Thyroid gland (tissue), 4 donors: ENCODE measurements at places on chromosomes 16 and 17. TPM values are rescaled to one million over a fixed set of nuclear protein-coding genes. Genes with fewer than 3 reads are reported as not detected.
A peak's percentile ranks its signal among the peaks of the same experiment; 100 is the strongest.

DNA sequence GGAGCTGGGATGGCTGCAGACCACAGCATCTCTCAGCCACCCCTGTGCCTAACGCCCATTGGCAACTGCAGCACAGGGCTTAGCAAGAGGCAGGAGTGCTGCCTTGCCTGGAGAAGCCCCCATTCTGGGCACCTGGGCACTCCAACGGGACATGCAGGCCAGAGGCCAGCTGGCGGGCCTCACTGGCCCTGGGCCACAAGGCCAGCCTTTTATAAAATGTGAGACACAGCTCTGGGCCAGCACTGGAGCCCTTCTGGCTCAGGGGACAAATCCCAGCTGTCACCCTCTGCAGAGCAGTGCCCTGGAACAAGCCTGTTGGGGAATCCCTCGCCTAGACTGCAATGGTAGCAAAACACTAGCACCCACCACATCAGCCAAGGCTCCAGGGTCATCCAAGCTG lies 171.8 kb downstream of the WSCD1 start:
- no peaks in the 10 kb centered on the region for H3K27me3 ChIP-seq
- no peaks in the 10 kb centered on the region for H3K4me1 ChIP-seq
- no peaks in the 10 kb centered on the region for H3K36me3 ChIP-seq
- no peak overlapping the region for H3K4me3 ChIP-seq
- H3K27ac ChIP-seq, result no peak overlapping the region

- H3K27me3 ChIP-seq, result no peaks in the 10 kb centered on the region
- peak overlapping the region; percentile 23 for H3K27ac ChIP-seq
- H3K36me3 ChIP-seq, result no peaks in the 10 kb centered on the region
- peak overlapping the region; percentile 37 for H3K4me3 ChIP-seq
- no peak for DNase-seq
Measured at GRCh38 chr17:58323366-58324055, 5.1 kb downstream of the TSPOAP1 start.

Gene KRTAP9-3
- not detected for total RNA-seq

DNA sequence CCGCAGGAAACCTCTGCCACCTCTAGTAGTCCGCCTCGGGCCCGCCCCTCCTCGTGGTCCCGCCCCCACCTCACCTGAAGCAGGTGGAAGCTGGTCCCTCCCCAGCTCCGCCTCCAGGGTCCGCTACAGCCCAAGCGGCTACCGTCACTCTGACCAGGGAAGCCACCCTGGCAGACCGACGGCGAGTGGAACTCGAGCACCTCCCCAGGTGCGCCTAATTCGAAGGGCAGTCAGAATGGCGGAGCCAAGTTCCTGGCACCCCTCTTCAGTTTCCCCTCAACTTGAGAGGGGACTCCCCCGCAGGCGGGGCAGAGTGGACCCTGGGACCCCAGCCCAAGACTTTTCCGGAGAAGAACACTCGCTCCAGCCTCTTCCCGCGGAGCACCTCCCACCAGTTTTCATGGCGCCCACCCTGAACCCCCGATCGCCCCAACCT lies 507 bp downstream of the FHOD1 start:
- H3K4me1 ChIP-seq, result peaks cover 59% of the 10 kb centered on the region
- H3K27ac ChIP-seq, result peak overlapping the region; percentile 94
- DNase-seq, result peak; percentile 96
- H3K36me3 ChIP-seq, result no peaks in the 10 kb centered on the region
- H3K4me3 ChIP-seq, result peak overlapping the region; percentile 81

GRCh38 chr16:4115209-4115948 lies 863 bp downstream of the ADCY9 start:
- peaks cover 22% of the 10 kb centered on the region for H3K4me1 ChIP-seq
- H3K4me3 ChIP-seq, result peak overlapping the region; percentile 68
- DNase-seq, result peak; percentile 57

- H3K36me3 ChIP-seq, result no peaks in the 10 kb centered on the region
- no peak overlapping the region for H3K27ac ChIP-seq
- DNase-seq, result no peak
- H3K4me1 ChIP-seq, result no peaks in the 10 kb centered on the region
Measured at GRCh38 chr16:52740766-52741165, 193.8 kb upstream of the TOX3 start.

Gene CYLD
- total RNA-seq, result 180 TPM

DNA sequence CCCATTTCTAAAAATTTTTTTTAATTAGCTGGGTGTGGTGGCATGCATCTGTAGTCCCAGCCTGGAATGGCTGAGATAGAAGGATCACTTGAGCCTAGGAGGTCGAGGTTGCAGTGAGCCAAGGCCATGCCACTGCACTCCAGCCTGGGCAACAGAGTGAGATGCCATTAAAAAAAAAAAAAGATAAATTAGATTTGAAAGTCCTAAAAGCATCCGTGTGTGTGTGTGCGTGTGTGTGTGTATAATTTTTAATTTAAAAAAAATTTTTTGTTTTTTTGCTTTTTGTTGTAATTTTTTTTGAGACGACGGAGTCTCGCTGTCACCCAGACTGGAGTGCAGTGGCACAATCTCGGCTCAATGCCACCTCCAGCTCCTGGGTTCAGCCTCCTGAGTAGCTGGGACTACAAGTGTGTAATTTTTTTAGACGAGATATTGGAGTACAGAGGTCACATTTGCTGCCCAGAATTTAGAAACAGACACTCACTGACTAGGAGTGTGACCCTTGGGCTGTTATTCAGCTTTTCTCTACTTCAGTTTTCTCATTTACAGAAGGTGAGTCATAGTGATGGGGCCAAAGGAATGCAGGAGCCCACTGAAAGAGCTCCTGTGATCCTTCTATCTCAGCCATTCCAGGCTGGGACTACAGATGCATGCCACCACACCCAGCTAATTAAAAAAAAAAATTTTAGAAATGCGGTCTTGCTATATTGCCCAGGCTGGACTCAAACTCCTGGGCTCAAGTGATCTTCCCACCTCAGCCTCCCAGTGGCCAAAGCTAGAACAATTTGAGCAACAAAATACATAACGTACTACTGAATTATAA lies 25.5 kb upstream of the TBX4 start:
- H3K4me1 ChIP-seq, result no peaks in the 10 kb centered on the region
- no peaks in the 10 kb centered on the region for H3K27me3 ChIP-seq
- H3K4me3 ChIP-seq, result no peak overlapping the region
- H3K36me3 ChIP-seq, result no peaks in the 10 kb centered on the region
- no peak overlapping the region for H3K27ac ChIP-seq

DNA sequence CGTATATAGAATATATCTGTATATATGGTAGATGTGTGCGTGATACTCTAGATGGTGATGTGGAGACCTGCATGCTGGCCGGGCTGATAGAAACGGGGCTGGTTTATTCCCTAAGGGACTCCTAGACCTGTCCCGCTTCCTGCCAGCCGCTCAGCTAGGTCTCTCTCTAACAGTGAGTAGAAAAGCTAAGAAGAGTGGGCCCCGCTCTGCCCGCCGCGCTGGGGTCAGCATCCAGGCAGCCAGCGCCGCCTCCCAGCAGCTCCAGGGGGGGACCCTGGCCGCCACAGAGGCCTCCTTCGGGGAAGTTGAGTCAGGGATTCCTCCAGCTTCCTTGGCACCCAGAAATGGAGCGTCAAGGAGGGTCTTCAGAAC lies 9.4 kb downstream of the CYGB start:
- no peak for DNase-seq
- no peaks in the 10 kb centered on the region for H3K27me3 ChIP-seq
- H3K4me3 ChIP-seq, result no peak overlapping the region
- peak overlapping the region; percentile 95 for H3K27ac ChIP-seq

DNA sequence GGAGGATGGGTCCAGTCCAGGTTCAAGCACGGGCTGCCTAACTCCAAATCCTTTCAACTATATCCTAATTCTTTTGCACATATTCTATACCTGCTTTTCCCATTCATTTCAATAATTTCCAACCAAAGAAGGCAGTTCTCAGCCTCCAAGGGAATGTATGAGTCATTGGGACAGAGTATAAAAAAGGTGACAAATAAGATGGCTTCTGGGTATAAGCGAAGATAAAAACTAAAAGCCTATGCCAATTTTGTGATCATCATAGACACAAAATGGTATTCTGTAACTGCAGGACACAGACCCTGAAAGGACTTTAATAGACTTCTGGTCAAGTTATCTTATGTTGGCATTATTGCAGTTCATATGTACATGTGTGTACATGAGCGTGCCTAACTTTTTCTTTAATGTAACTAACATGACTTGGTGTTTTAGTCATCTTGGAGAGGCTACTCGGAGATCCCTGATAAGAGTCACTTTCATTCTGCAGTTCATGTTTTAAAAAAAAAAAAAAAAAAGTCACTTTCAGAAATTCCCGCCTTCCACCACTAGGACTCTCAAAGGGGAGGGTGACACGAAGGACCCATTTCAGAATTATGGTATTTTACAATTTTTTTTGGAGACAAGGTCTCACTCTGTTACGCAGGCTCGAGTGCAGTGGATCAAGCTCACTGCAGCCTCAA lies 17.3 kb downstream of the COG1 start:
- H3K4me1 ChIP-seq, result peaks cover 5% of the 10 kb centered on the region
- no peaks in the 10 kb centered on the region for H3K27me3 ChIP-seq
- no peak overlapping the region for H3K27ac ChIP-seq
- DNase-seq, result no peak

- DNase-seq, result no peak
- no peak overlapping the region for H3K27ac ChIP-seq
- H3K4me1 ChIP-seq, result no peaks in the 10 kb centered on the region
- no peak overlapping the region for H3K4me3 ChIP-seq
- no peaks in the 10 kb centered on the region for H3K27me3 ChIP-seq
- H3K36me3 ChIP-seq, result no peaks in the 10 kb centered on the region
Measured at GRCh38 chr17:289409-289808, 63.2 kb downstream of the RPH3AL start.

- no peaks in the 10 kb centered on the region for H3K36me3 ChIP-seq
- DNase-seq, result no peak
- H3K4me3 ChIP-seq, result no peak overlapping the region
- no peaks in the 10 kb centered on the region for H3K27me3 ChIP-seq
- peaks cover 9% of the 10 kb centered on the region for H3K4me1 ChIP-seq
Measured at GRCh38 chr16:12575288-12575687, 228.4 kb downstream of the CPPED1 start.

- peak; percentile 82 for DNase-seq
- peak overlapping the region; percentile 58 for H3K27ac ChIP-seq
- H3K36me3 ChIP-seq, result no peaks in the 10 kb centered on the region
Measured at GRCh38 chr17:81994593-81995462, 17.4 kb downstream of the ASPSCR1 start.

Gene ARMC5
- 13.2 TPM for total RNA-seq

GRCh38 chr16:86722970-86723369 lies 144.6 kb downstream of the FOXL1 start:
- no peak overlapping the region for H3K27ac ChIP-seq
- no peak overlapping the region for H3K4me3 ChIP-seq
- H3K4me1 ChIP-seq, result no peaks in the 10 kb centered on the region

DNA sequence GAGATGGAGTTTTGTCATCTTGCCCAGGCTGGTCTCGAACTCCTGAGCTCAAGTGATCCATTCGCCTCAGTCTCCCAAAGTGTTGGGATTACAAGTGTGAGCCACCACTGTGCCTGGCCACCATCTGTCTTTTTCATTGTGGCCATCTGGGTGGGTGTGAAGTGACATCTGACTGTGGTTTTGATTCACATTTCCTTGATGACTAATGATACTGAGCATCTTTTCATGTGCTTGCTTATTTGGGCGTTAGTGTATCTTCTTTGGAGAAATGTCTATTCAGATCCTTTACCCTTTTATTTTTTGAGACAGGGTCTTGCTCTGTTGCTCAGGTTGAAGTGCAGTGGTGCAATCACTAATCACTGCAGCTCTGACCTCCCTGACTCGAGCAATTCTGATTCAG lies 53.9 kb upstream of the ERN1 start:
- H3K4me3 ChIP-seq, result no peak overlapping the region
- H3K27ac ChIP-seq, result no peak overlapping the region
- no peaks in the 10 kb centered on the region for H3K36me3 ChIP-seq
- no peaks in the 10 kb centered on the region for H3K27me3 ChIP-seq
- peaks cover 16% of the 10 kb centered on the region for H3K4me1 ChIP-seq

Gene NACA2
- total RNA-seq, result not detected

DNA sequence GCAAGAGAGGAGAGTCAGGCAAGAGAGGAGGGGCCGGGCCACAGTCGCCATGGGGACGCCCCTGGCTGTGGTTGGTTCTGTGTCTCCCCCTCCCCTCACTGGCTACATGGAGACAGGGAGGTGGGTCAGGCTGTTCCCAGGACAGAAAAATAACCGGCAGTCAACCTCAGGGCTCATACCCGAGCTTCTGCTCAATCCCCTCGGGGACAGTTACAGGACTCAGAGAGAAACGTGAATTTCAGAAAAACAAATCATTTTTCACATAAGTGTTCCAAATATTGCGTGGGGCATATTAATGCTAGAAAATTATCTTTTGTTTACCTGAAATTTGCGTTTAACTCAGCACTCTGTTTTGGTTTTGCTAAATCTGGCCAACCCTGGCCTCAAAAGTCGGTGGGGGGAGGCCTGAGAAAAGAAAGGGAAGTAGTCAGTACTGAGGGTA lies 22.2 kb upstream of the CPSF4L start:
- peaks cover 21% of the 10 kb centered on the region for H3K4me1 ChIP-seq
- H3K36me3 ChIP-seq, result peaks cover 23% of the 10 kb centered on the region
- H3K4me3 ChIP-seq, result no peak overlapping the region
- DNase-seq, result no peak
- H3K27me3 ChIP-seq, result no peaks in the 10 kb centered on the region

- H3K4me1 ChIP-seq, result peaks cover 18% of the 10 kb centered on the region
- no peaks in the 10 kb centered on the region for H3K36me3 ChIP-seq
- peaks cover 4% of the 10 kb centered on the region for H3K27me3 ChIP-seq
- H3K4me3 ChIP-seq, result no peak overlapping the region
- H3K27ac ChIP-seq, result no peak overlapping the region
Measured at GRCh38 chr17:73900516-73900915, 256.3 kb upstream of the SDK2 start.

DNA sequence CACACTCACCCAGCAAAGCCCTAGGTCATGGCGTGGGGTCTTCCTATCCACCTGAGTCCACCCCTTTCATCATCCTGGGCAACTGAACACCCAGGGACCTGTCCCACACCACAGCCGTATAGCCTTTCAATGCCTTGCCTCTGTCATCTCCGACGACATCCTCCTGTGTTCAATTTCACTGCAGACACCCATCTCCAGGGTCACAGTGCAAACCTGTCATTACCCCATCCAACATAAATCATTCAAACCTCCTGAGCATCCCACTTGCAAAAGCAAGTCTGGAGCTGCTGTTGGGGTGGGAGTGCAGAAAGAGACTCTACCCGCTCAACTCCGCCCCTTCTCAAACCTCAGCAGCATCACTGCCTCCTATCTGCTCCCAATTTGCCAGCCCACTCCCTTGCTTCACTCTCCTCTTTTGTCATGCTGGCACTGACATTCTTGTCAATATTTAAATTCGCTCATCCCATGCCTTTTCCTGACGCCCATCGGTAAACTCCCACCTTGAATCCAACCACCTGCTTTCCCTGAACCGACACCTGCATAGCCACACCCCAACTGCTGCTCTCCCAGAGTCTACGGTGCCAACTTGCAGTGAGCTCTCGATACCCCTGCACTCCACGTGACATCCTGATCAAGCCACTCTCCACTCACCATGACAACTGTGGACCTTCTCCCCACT lies 37.0 kb downstream of the MARF1 start:
- no peaks in the 10 kb centered on the region for H3K27me3 ChIP-seq
- no peak overlapping the region for H3K4me3 ChIP-seq
- H3K36me3 ChIP-seq, result peaks cover 83% of the 10 kb centered on the region
- H3K27ac ChIP-seq, result no peak overlapping the region
- no peak for DNase-seq
- H3K4me1 ChIP-seq, result no peaks in the 10 kb centered on the region

- no peak overlapping the region for H3K4me3 ChIP-seq
- H3K27me3 ChIP-seq, result no peaks in the 10 kb centered on the region
- DNase-seq, result no peak
- no peak overlapping the region for H3K27ac ChIP-seq
- H3K36me3 ChIP-seq, result no peaks in the 10 kb centered on the region
- H3K4me1 ChIP-seq, result no peaks in the 10 kb centered on the region
Measured at GRCh38 chr16:11420895-11421294, 75.6 kb downstream of the RMI2 start.
